H4 (cell line): ENCODE measurements at places on chromosomes 13 and 19. TPM values are rescaled to one million over a fixed set of nuclear protein-coding genes. Genes with fewer than 3 reads are reported as not detected.

GRCh38 chr13:96274046-96274445 is 184.1 kb downstream of the HS6ST3 start:
- DNase-seq, result no peak

DNA sequence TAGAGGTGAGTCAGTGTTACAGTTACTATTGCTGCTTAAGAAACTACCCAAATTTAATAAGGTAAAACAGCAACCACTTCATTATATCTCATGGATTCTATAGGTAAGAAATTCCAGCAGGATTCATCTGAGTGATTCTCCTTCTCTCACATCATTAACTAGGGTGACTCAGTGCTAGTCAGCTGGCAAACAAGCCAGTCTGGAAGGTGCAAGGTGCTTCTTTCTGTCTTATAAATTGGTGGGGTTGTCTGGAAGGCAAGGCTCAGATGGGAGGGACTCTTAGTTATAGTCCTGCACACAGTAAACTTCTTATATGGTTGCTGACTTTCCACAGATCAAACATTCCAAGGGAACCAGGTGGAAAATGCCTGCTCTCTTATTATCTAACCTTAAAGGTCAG is 484.5 kb downstream of the GPC5 start:
- no peak for DNase-seq

DNA sequence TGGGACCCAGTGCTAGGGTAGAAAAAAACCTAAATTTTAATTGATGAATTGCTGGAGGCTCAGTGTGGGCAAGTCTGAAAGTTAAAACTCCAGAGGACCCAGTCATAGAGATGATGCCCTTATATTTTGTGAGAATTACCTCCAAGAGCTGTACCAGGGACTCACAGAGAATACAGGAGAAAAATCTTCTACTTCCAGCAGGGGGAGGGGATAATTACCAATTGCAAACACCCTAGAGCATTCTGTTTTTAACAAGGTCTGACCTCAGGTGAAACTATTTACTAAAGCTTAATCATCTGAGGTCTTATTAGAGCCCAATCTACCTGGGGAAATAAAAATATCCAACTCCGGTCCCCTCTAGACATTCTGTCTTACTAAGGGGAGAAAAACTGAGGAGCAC is 994.7 kb upstream of the MIR17HG start:
- no peak for DNase-seq

DNA sequence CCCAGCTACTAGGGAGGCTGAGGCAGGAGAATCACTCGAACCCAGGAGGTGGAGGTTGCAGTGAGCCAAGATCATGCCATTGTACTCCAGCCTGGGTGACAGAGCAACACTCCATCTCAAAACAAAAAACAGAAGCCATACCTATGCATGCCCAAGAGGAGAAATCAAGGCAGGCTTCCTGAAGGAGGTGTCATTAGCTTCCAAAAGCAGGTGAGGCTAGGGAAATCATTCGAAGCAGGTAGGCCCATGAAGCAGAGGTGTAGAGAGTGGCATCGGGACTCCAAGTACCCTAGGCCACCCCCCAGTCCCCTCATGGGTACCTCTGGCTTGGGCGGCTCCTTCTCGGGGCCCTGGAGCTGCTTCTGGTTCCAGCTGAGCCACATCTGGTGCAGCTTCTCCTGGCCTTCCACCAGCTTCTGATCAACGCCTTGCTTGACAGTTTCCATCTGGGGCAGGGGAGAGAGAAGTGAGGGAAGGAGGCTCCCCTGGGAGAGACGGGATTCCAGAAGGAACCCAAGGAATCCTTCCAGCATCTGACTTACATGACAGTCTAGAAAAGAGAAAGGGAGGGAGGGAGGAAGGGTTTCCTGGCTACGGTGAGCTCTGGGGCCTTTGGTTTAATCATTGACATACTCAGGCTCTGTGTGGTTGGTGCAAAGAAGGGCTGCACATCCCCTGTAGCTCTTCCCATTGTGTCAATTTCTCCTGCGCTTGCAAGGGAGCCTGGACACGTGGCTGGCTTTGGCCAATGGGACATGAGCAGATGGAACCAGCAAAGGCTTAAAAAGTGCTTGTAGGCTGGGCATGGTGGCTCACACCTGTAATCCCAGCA is 13.1 kb upstream of the TICAM1 start:
- DNase-seq, result no peak

GRCh38 chr19:32646556-32646955 is 28.4 kb downstream of the ANKRD27 start:
- no peak for DNase-seq

The KIR3DL2 gene
- total RNA-seq, result not detected in 2 replicates

The MTUS2 gene
- total RNA-seq, result 0.08 and 0.25 TPM in 2 replicates
